ENCODE measurements at places on chromosomes 4 and X.

- DNase-seq = no peak
These were observed 305.9 kb upstream of the HAND2 start for GRCh38 chr4:173835903-173836302.

- no peak for DNase-seq
These were observed 37.6 kb downstream of the MAGEA9 start for GRCh38 chrX:149819371-149819770.

GRCh38 chr4:24741910-24742309 lies 53.5 kb upstream of the SOD3 start:
- no peak for DNase-seq

- DNase-seq = no peak
These were observed 45.7 kb upstream of the GATB start for GRCh38 chr4:151806511-151806927.

- no peak for DNase-seq
These were observed 657 bp upstream of the ANKRD50 start for GRCh38 chr4:124713185-124713592.

GRCh38 chr4:36392024-36392423 lies 110.6 kb downstream of the DTHD1 start:
- DNase-seq = no peak
